EL (cell line): ENCODE measurements at places on chromosomes 16 and 17.
A peak's percentile ranks its signal among the peaks of the same experiment; 100 is the strongest.

DNA sequence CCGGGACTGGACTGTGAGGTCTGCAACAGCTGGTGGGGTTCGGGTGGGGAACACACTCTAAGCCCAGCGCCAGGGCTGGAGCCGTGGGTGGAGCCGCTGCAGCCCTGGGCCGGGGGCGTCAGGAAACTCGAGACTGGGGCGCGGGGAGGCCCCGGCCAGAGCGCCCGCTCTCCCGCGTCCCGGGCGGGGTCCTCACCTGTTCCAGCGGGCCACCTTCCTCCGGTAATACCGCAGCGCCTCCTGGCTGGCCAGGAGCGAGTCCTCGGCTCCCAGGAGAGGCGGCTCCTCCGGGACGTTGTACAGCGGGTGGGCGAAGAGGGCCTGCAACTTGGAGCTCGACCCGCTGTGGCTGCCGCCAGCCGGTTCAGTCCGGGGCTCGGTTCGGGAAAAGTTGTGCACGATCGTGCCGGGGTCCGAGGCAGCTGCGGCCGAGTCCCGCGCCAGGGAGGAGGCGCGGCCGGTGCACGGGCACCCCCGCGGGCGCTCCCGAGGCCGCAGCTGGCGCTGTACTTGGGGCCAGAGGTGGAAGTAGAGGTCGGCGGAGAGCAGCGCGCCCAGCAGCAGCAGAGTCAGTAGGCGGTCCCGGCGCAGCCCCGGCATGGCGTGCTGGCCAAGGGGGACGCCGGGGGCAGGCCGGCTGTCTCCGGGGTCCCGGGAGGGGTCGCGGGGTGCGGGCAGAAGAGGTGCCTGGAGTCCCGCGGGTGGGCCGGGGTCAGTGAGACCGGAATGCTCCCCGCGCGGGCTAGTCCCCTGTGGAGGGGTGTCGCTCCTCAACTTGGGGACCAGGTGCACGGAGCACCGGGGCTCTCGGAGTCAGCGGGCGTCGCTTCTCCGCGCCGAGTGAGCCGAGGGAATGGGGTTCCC, 868 bp downstream of the FAM20A start:
- no peak for DNase-seq

- no peak for DNase-seq
Observed at GRCh38 chr17:76517638-76518038, 16.4 kb upstream of the RHBDF2 start.

- no peak for DNase-seq
Observed at GRCh38 chr16:1189455-1189854, 35.6 kb downstream of the TPSG1 start.

DNA sequence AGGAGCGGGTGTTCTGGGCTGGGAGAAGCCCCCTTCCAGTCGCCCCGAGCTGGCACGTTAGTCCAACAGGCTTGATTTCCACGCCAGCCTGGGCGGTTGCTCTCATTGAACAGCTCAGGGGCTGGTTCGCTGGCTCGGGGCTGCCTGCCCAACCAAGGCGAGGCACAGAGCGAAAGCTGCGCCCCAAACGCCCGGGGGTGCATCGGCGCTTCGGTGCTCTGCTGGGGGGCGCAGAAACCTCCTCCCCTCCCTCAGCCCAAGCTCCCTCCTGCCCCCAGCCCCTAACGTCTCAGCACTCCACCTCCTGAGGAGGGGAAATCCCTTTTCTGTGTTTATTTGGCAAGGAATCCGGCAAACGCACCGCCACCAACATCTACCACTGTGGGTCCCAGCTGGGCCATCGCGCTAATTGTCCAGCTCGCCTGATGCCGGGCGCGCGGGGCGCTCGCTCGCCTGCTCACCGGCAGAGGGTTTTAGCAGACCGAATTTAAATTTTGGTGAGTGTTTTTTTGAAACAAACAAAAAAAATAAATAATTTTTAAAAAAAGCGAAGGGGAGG, 29.5 kb upstream of the RBFOX1 start:
- DNase-seq, result no peak

GRCh38 chr16:79537584-79537983, 63.0 kb downstream of the MAF start:
- DNase-seq, result no peak

GRCh38 chr17:1186214-1186820, 6.5 kb upstream of the ABR start:
- peak; percentile 48 for DNase-seq

DNA sequence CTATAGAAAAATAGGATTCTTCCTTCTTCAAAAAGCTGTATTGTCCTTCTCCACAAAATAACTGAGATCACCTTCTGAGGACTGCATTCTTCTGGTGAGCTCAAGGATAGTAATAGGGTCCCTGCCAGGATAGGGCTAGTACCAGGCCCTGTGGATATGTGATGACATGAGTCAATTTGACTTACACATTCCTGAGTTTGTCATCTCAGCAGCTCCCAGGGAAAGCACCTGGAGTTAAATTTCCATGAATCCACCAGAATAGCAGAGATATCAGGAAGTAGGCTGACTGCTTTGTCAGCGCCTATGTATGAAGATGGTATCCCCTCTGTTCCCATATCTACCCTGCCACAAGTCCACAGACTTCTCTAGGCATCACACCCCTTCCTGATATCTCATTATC, 225.8 kb downstream of the PMP22 start:
- DNase-seq, result peak; percentile 31

- peak; percentile 30 for DNase-seq
Observed at GRCh38 chr17:14922411-14922810, 342.7 kb downstream of the PMP22 start.

DNA sequence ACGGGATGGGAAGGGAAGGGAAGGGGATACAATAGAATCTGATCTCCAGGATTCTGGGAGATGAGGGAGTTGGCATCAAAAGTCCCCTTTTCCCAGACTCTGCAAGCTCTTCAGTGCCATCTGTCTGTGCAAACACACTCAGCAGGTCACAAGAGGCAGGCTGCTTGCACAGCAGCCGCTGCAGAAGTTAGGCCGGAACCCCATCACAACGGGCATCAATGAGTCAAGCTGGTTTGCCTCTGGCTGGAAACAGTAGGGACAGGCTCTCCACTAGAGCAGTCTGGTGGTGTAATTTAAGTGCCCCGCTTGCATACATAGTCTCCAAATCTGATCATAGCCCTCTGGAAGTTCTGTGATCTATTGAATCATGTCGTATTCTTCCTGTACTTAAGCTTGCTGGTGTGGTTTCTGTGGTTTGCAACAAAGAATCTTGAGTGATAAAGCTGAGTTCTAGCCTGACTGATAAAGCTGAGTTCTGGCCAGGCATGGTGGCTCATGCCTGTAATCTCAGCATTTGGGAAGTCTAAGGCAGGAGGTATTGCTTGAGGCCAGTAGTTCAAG, 33.7 kb upstream of the KDM8 start:
- peak; percentile 61 for DNase-seq

GRCh38 chr17:10059684-10060211, 138.7 kb downstream of the GAS7 start:
- no peak for DNase-seq

GRCh38 chr17:2406903-2407790, 6.3 kb upstream of the MNT start:
- DNase-seq, result peak; percentile 98
